ENCODE measurements at places on chromosomes 1 and 21.

- DNase-seq = no peak
These were observed 30.2 kb downstream of the EYA3 start for GRCh38 chr1:28058168-28058567.

GRCh38 chr1:1537626-1538250 is 2.7 kb downstream of the TMEM240 start:
- DNase-seq = no peak

DNA sequence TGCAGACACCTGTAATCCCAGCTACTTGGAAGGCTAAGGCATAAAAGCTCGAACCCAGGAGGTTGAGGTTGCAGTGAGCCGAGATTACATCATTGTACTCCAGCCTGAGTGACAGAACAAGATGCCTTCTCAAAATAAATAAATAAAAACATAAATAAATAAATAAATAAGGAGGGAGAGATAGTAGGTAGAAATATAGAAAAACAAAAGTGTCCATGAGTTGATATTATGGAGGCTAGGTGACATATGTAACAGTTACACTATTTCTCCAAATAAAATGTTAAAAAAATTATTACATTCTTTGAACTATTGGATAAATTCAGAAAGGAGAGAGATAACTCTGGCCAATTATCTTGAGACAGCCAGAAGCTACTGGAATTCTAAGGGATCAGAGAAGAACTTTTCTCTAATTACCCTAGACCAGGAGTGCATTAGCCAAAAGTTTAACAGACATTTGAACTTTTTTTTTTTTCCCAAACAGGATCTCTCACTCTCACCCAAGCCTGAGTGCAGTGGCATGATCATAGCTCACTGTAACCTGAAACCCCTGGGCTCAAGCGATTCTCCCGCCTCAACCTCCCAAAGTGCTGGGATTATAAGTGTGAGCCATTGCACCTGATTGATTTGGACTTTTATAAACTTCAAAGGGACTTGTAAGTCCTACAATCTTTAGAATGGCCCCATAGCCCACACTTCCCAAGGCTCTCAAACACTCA is 17.6 kb downstream of the SYNJ1 start:
- no peak for DNase-seq

DNA sequence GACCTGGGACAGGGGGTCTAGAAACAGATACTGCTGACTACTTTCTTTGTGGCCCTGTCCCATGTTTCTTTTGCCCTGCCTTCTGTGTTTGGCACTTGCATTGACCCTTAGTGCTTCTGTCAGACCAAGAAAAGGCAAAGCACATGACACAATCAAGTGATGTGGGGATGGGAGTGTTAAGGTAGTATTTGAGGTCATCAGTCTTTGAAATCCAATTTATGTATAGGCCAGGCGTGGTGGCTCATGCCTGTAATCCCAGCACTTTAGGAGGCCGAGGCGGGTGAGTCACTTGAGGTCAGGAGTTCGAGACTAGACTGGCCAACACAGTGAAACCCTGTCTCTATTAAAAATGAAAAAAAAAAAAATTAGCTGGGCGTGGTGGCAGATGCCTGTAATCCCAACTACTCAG is 26.0 kb downstream of the SERBP1 start:
- DNase-seq = no peak

DNA sequence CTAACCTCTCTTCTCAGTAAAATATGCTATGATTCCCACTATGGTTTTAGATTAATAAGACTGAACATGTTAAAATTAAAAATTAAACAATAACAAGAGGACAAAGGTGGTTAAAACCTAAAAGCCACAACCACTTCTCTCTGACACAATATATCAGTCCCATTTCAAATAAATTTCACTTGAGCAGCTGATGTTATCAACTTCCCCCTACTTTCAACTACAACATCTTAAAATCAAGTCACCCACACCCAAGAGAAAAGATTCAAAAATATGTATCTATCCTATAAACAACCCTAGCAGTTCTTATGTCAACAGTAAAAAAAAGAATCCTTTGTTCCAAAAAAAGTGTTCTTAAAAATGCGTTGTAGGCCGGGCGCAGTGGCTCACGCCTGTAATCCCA is 7.5 kb downstream of the PUM1 start:
- no peak for DNase-seq

GRCh38 chr1:225712391-225712790 is 59.5 kb upstream of the ENAH start:
- no peak for DNase-seq

- no peak for DNase-seq
These were observed 176.7 kb downstream of the CAMTA1 start for GRCh38 chr1:6961905-6962477.

DNA sequence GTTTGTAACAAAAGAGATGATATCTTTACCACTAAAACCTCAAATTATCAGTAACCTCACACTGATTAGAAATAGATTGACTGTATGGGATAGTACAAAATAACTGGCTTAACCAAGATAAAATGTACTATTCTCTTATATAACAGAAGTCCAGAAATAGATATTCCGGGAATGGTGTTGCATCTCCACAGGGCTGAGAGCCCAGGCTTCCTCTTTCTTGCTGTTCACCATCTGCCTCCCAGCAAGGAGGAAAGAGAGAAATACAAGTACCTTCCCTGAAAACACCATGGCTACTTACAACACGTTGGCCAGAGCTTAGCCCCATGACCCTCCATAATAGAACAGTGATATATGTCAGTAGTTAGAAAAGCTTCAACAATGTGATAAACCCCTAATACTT is 47.0 kb upstream of the KCNK1 start:
- DNase-seq = no peak

GRCh38 chr21:16847211-16847610 is 665.6 kb upstream of the CXADR start:
- DNase-seq = no peak

GRCh38 chr1:168089326-168089978 is 47.3 kb downstream of the GPR161 start:
- no peak for DNase-seq

DNA sequence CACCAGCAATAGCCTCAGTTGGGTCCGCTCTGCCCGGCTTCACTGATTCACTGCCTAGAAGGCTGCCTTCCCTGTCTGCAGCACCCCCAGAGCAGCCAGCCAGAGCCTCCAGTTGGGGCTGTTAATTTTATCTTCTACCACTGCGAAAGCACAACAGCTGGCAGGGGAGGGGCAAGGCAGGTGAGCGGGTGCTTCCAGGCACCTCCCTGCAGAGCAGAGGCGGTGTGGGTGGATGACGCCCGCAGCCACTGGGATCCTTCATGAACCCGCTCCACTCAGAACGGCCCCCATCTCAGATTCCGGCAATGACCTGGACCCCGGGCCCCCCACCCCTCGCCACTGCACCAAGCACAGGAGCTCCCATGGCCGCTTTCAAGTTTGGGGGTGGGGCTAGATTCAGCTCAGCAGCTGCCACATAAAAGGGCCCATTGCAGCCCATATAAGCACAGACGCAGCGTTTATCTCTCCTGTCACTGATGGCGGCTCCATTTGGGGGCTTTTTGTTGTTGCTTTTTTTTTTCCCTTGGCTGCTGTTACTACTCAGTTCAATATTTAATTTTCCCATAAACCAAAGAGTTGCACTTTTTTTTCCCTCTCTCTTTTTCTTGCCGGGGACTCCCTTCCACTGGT is 128.0 kb upstream of the KLHDC7A start:
- no peak for DNase-seq

- DNase-seq = no peak
These were observed 47.2 kb downstream of the C1orf21 start for GRCh38 chr1:184433956-184434502.

- DNase-seq = no peak
These were observed 642.9 kb downstream of the AJAP1 start for GRCh38 chr1:5297180-5297885.

- no peak for DNase-seq
These were observed 15.1 kb upstream of the PCP4 start for GRCh38 chr21:39852021-39852721.

DNA sequence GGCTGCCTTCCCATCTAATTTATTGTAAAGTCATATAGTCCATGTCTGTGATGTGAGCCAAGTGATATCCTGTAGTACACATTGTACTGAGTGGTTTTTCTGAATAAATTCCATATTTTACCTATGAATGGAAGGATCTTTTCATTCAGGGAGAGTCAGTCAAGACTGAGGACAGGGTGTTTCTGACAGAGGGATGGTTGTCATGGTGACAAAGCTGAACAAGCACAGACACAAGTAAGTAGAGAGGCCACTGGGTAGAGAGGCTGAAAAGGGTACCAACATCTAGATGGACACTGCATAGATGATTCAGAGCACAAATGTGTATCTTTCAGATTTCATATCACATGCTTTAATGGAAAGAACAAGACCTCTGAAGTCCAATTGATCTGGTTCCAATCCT is 22.6 kb upstream of the IL20 start:
- no peak for DNase-seq

- DNase-seq = no peak
These were observed 170.3 kb downstream of the GREM2 start for GRCh38 chr1:240441669-240442068.

- no peak for DNase-seq
These were observed 1.3 kb downstream of the GNG12 start for GRCh38 chr1:67831850-67832513.

DNA sequence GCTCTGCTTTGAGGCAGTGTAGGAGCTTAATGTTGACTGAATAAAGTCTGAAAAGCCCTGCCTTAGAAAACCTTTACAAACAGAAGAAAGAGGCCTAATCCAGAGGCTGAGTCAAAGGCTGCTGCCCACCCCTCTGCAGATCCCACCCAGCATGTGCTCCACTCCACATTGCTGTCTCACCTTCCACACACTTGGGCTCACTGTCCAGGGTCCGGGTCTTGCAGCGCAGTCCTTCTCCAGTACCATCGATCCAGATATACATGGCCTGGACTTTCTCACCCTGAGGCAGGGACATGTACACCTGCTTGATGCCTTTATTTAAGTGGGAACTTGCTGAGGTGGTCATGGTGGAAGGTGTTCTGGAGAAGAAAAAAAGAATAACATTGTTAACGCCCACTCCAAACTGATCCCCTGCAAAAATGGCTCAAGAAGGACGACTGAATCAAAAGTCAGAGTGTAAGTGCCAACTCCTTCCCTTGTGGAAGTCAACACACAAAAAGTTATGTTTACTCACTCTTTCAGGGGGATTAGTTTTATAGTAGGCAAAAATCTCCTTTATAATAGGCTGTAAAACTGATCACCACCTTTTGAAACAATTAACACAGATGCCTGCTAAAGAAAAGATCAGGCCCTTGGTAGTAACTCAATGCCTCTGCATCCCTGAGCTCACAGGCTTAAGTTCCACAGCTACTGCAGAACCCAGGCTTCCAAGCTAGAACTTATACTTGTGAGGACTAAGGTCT is 3.0 kb downstream of the GLUL start:
- no peak for DNase-seq

- DNase-seq = no peak
These were observed 58.9 kb downstream of the ATP1A1 start for GRCh38 chr1:116431870-116432500.

DNA sequence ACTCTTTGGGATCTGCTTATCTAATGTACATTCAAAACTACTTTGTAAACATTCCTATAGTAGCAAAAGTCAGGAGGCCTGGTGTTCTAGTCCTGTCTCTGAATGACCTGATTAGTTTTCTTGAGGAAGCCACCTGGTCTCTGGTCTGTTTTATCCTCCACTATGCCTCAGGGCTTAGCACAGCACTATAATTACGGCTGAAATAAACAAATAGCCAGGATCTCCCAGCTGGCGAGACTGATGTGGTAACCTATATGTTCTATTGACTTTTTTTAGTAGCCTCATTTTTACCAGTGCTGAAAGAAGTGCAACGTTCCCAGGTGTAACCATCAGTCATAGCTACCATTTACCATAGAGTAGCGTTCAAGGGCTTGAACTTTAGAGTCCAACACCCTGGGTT is 24.2 kb upstream of the RPL11 start:
- peak; percentile 77 for DNase-seq

GRCh38 chr1:229694053-229694693 is 68.1 kb downstream of the URB2 start:
- peak; percentile 86 for DNase-seq

GRCh38 chr21:44687671-44688070 is 5.7 kb upstream of the KRTAP12-1 start:
- DNase-seq = no peak

DNA sequence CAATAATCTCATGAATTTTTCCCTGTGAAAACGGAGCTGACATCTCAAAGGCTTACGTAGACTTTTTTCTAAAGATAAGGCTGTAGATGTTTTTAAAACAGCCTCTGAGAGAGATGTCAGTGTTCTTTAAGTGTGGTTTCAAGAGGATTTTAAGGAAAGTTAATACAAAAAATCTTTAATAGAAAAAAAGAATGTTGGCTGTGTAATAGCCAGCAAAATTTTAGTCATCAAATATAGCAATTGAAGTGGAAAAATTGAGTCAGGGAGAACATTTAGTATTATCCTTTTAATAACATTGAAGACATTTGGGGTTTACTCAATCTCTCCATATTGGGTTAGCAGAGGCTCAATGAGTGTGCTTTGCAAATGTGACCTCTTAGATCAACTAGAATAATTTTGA is 38.6 kb upstream of the CHRM3 start:
- no peak for DNase-seq

- DNase-seq = no peak
These were observed 1.8 kb upstream of the OR2T6 start for GRCh38 chr1:248373761-248374160.

GRCh38 chr1:191963286-191963685 is 195.0 kb upstream of the RGS18 start:
- no peak for DNase-seq

DNA sequence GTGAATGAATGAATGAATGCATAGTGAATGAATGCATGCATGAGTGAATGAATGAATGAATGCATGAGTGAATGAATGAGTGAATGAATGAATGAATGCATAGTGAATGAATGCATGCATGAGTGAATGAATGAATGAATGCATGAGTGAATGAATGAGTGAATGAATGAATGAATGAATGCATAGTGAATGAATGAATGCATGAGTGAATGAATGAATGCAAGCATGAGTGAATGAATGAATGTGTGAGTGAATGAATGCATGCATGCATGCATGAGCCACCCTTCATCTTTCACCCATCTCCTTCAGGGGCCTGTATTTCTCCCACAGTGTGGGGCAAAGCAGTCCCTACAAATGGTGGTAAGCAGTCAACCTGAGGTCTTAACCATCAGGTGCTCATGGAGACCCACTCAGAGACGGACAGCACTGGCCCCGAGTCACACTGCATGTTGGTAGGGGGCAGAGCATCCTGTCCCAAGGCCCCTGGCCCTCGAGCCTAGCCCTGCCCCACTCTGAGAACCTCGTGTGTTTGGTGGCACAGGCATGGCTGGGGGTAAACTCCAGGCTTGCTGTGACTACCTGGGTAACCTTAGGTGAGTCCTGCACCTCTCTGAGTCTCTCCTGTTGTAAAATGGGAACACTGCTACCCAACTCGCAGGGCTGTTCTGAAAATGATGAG is 28.0 kb upstream of the PAX7 start:
- no peak for DNase-seq

All from OCI-LY7 (cell line).